Activated CD4-positive, alpha-beta memory T cell treated with anti-CD3 and anti-CD28 coated beads for 36 hours (primary cell): ENCODE measurements at places on chromosomes 13 and 19.

DNA sequence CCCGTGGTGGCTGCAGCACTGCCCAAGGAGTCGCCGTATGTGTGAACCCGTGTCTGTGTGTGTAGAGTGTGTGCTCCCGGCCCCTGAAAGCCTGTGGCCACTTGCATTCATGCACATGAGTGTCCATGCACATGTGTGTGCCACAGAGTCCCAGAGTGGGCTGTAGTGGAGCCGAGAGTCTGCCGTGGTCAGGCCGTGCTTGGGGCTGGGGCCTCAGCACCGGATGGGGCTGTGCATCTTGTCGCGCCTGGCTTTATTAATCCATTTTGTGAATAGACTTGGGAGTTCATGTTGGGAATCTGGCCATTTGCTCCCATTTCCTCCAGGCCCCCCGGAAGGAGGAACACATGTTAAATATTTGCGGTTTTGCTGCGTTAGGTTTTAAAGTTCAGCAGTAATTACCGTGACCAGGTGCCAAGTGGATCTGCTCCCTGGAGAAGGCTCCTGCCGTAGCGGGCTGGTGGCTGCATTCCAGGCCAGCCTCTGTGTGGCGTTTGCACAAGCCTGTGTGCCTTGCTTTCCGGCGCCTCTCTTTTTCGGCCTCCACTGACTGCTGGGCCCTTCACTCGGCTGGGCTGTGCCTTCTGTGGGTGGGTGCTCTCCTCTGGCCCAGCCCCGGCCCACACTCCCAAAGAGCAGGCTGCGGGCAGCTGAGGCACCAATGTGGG is 69.2 kb upstream of the KCTD15 start:
- DNase-seq = no peak

DNA sequence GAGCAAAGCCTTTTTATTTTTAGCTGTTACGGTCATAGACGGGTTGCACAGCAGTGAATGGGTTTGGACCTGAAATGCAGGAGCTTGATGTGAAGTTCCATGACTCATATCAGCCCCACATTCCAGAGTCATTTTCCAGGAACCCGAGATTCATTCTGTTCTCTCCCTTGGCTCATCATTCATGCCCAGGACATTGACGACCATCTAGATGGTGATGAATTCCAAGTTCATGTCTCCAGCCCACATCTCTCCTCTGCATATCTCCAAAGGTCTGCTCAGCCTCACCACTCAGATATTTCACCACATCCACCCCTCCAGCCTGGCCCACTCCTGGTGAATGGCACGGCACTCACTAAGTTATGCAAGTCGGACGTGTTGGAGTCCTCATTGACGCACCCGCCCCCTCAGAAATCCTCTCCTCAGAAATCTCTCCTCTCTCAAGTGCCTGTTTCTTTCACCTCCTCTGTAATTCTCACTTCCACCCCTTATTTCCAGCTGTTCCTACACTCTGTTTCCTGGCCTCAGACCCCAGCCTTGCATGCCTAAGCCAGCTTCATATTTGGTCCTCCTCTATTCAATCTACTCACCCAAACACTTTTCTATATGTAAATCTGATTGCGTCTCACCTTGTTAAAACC is 83.1 kb downstream of the ALOX5AP start:
- no peak for DNase-seq

DNA sequence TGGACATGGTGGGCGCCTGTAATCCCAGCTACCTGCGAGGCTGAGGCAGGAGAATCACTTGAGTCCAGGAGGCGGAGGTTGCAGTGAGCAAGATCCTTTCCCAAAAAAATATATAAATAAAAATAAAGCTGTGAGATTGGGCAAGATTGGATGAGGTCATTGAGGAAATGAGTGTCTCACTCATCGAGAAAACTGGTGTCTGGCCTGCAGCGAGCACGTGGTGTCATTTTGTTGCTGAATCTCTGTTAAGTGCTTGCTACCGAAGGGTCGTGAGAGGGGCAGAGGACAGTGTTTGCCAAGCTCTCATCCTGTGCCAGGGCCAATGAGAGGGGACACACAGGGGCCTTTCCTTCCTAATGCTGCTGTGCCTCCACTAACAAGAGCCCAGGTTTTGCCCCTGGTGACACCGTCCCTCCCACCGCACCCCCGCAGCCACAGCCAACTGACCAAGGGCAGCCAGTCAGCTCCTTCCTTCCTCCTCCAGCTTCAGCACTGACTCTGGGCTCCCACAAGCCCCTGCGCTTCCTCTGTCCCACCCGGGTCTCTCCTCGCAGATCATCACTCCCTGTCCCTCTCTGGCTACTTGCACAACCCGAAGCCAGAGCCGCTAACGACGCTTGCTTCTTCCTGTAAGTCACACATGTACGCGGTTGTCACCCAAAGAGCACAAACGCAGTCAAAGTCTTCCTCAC is 3.2 kb downstream of the POLD1 start:
- no peak for DNase-seq

DNA sequence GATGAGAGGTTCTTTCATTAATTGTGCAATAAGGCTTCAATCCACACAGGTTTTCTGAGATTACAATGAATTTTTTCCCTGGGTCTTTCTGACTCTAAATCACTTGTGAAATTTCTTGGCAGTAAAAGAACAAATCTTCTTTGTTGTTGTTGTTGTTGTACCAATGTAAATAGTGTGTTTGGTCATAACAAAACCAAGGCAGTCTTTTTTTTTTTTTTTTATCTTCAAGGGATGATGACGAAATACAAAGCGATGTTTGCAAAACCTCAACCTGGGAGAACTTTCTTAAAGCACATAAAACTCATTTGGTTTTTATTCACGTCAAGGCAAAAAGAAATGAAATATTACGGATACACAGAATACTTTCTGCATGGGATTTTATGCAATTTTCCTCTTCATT is 462.0 kb downstream of the LIG4 start:
- DNase-seq = no peak

- peak; percentile 93 for DNase-seq
Measured at GRCh38 chr19:36115453-36116343, at the start of gene TBCB. TSS of gene TBCB (plus strand) at chr19:36115468. CDS start at chr19:36115561, 93 bp downstream.

GRCh38 chr19:50147462-50148423 is 15.3 kb downstream of the IZUMO2 start:
- peak; percentile 78 for DNase-seq
